Karpas-422 (cell line): ENCODE measurements at places on chromosomes 4 and X.

GRCh38 chr4:110489901-110490508 lies 14.1 kb downstream of the ENPEP start:
- H3K4me3 ChIP-seq, result no peak overlapping the region
- no peaks in the 10 kb centered on the region for H3K27me3 ChIP-seq
- no peaks in the 10 kb centered on the region for H3K4me1 ChIP-seq
- H3K27ac ChIP-seq, result no peak overlapping the region

DNA sequence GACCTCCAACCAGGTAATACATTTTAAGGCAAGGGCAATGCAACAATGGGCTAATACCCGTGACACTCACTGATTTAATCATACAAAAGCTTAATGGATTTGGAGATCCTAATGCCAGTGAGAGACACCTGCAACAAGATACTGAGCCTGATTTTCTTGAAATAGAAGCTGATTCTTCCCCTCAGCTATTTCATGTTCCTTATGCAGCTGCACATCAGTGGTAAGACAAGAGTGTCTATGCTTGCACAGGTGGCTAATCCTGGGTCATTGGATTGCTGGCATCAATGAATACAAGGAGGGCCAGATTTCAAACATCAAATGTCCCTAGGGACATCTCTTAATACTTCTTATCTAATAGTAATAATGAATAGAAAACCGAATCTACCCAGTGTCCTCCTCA lies 139.7 kb downstream of the PPARGC1A start:
- no peaks in the 10 kb centered on the region for H3K36me3 ChIP-seq
- H3K27me3 ChIP-seq, result no peaks in the 10 kb centered on the region
- DNase-seq, result no peak
- no peaks in the 10 kb centered on the region for H3K4me1 ChIP-seq
- no peak overlapping the region for H3K4me3 ChIP-seq

DNA sequence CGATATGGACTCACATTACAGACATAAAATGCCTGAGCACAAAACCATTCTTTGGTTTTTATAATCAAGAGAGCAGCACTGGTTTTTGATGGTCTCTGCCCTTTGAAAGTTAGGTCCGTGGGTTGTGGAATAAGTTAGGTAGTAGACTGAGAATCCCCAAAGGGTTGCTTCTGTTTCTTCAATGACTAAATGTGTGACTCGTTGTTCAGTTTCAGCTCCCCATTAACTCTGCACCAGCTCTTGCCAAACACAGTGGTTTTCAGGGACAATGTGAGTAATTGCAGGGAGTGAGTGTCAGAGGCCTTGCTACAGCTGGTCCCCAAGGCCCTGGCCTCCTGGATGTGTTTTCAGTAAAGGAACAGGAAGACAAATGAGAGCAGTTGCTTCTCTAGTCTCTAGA lies 24.8 kb downstream of the SMIM20 start:
- no peak for DNase-seq
- H3K4me3 ChIP-seq, result no peak overlapping the region
- H3K4me1 ChIP-seq, result no peaks in the 10 kb centered on the region
- no peaks in the 10 kb centered on the region for H3K27me3 ChIP-seq
- H3K36me3 ChIP-seq, result no peaks in the 10 kb centered on the region

DNA sequence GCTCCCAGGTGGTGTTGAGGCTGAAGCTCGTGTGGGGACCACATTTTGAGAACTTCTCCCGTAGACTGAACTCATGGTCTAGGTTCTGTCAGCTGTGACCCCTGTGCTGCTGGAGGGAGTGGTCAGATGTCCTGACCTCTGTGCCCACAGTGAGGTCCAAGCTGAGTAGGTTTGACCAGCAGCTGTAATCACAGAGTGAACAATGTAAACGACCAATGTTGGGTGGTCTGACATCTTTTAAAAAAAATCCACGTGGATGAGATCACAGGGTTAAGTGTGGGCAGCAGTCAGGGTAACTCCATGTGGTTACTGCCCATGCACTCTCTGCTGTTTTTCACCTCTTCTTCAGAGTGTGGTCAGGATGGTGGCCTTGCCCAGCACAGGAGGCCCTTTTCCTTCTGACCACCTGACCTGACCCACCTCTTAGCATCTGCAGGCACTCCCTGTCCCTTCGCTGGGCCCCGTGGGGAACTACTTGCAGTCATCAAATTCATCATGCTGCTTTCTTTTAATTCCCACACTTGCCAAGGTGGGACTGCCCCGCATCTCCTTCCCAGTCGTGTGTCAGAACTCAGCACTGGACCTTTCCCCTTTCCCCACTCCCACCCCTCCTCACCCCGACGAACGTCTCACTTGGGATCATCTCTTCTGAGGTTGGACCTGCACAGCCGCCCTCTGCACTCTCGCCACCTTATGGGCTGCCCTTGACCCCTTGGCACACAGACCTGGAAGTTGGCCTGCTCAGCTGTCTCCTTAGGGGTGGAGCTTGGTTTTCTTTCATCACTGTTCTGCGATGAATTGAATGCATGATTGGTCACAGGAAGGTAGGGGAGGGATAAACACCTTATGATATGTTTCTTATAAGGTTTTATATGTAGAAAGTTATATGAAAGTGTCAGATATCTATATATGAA lies 120.1 kb downstream of the PTTG2 start:
- H3K27ac ChIP-seq, result no peak overlapping the region
- no peaks in the 10 kb centered on the region for H3K4me1 ChIP-seq
- no peak for DNase-seq
- no peaks in the 10 kb centered on the region for H3K36me3 ChIP-seq
- H3K27me3 ChIP-seq, result no peaks in the 10 kb centered on the region

DNA sequence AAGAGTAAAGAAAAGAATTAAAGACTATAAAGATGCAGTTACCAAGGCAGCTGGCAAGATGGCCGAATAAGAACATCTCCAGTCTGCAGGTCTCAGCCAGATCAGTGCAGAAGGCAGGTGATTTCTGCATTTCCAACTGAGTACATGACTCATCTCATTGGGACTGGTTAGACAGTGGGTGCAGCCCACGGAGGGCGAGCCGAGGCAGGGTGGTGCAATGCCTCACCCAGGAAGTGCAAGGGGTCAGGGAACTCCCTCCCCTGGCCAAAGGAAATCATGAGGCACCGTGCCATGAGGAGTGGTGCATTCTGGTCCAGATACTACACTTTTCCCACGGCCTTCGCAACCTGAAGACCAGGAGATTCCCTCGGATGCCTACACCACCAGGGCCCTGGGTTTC lies 20.5 kb downstream of the SPIN4 start:
- H3K4me1 ChIP-seq, result no peaks in the 10 kb centered on the region
- H3K27ac ChIP-seq, result no peak overlapping the region
- no peak for DNase-seq
- H3K4me3 ChIP-seq, result no peak overlapping the region
- H3K27me3 ChIP-seq, result no peaks in the 10 kb centered on the region
- no peaks in the 10 kb centered on the region for H3K36me3 ChIP-seq

DNA sequence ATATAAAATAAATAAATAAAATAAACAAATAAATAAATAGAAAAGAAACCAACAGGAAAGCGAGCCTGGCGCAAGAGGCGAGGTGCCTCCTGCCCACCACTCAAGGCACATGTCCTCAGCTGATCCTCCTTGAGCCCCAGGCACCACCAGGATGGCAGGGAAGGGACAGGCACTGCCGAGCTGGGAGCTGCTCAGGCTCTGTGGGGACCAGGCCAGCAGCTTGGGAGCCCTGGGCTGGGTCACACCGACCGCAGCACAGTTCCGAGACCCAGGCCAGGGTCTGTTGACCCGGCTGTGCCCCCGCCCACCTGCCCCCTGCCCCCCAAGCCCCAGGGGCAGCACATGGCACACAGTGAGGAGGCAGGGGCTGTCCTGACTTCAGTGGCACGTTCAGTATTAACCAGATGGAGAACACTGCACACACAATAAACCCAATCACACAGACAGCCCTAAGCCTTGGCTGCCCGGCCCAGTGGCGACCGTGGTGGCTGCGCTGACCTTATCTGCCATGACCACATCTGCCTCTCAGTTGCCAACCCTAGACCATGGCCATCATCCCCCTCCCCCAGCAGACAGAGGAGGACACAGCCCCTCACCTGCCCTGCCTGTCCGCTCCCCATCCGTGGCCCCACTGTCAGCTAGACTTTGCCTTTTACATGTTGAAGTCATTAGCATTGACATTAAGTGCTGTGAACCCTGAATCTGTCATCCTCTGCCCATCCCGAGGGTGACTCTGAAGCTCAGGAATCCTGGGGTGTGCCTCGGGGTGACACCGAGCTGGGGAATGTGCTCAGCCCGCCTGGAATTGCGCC lies 2.9 kb upstream of the TREX2 start:
- H3K4me1 ChIP-seq, result no peaks in the 10 kb centered on the region
- no peak overlapping the region for H3K4me3 ChIP-seq
- H3K27ac ChIP-seq, result no peak overlapping the region
- H3K27me3 ChIP-seq, result no peaks in the 10 kb centered on the region
- DNase-seq, result no peak

- H3K4me1 ChIP-seq, result no peaks in the 10 kb centered on the region
- no peaks in the 10 kb centered on the region for H3K27me3 ChIP-seq
- no peaks in the 10 kb centered on the region for H3K36me3 ChIP-seq
- no peak for DNase-seq
- no peak overlapping the region for H3K4me3 ChIP-seq
These were observed 110.6 kb downstream of the REPS2 start for GRCh38 chrX:17056868-17057608.

DNA sequence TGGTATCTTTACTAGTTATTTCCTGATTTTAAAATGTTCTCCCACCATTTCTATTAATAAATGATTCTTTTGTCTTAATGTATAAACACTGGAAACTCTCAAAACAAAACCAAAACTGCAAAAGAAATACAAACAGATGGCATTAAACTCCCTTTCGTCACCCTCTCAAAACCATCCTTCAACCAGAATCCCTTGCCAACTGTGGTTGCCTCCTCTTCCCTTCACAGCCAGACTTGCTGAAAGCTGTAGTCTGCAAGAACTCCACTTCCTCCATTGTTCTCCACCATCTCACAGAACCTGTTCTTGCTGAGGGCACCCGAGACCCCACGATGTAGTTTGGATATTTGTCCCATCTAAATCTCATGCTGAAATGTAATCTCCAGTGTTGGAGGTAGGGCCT lies 96.5 kb downstream of the WWC2 start:
- no peaks in the 10 kb centered on the region for H3K4me1 ChIP-seq
- H3K27me3 ChIP-seq, result no peaks in the 10 kb centered on the region
- no peak overlapping the region for H3K27ac ChIP-seq
- DNase-seq, result no peak
- H3K36me3 ChIP-seq, result no peaks in the 10 kb centered on the region
